ENCODE measurements at places on chromosomes 12 and 14. TPM values are rescaled to one million over a fixed set of nuclear protein-coding genes. Genes with fewer than 3 reads are reported as not detected.

DNA sequence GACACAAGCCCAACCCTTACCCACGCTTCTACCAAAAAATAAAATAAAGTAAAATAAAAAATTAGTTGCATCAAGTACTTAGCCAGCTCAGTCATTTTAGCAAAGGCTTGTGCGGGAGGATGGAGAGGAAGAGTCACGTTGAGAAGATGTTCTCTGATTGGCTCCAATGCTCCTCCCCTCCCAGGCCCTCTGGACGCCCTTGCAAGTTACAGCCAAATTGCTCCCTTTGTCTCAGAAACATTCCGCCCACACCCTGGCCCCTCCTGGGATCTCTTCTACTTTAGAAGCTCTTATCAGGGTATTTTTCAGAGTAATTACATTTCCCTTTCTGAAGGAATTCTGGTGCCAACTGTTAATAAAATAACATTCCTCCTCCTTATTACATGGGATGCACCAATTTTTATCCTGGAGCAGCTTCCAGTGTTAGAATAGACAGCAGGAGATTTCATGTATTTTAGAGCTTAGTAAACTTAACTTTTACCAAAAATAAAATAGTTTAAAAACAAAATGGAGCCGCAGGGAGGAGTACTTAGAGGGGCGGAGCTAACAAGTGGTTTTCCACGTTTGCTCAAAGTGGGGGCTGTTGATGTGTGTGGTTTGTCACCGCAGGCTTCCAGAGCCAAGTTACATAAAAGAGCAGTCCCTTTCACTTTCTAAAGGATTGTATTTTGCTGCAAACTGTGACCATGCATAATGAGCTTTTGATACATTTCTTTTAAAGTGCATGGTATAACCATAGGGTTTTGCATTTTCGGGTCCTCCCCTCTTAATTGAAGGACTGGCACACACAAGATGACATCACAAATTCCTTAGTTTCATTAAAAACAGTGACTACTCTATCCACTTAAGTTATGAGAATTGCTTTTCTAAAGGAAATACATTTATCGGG is 71.7 kb upstream of the RAP1B start:
- peak; percentile 89 for DNase-seq

GRCh38 chr12:15796493-15797141 is 7.4 kb upstream of the EPS8 start:
- no peak for DNase-seq

GRCh38 chr12:16189849-16190248 is 87.6 kb downstream of the SLC15A5 start:
- no peak for DNase-seq

DNA sequence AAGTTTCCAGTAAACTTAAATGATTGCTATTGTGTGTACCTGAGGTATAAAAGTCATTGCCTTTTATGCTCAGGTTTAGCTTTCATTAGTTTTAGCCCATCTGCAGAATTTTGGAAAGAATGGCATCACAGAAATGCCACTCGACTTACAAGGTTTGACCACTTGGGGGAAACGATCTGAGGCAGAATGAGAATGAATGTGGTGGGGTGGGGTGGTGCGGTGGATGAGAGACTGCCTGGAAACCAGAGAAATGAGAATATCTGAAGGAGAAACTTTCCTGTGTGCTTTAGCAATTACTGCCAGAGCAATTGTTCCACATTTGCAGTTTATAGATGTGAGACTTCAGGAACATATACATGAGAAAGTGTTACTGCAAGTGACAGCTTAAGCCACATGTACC is 225.4 kb upstream of the PDE3A start:
- no peak for DNase-seq

DNA sequence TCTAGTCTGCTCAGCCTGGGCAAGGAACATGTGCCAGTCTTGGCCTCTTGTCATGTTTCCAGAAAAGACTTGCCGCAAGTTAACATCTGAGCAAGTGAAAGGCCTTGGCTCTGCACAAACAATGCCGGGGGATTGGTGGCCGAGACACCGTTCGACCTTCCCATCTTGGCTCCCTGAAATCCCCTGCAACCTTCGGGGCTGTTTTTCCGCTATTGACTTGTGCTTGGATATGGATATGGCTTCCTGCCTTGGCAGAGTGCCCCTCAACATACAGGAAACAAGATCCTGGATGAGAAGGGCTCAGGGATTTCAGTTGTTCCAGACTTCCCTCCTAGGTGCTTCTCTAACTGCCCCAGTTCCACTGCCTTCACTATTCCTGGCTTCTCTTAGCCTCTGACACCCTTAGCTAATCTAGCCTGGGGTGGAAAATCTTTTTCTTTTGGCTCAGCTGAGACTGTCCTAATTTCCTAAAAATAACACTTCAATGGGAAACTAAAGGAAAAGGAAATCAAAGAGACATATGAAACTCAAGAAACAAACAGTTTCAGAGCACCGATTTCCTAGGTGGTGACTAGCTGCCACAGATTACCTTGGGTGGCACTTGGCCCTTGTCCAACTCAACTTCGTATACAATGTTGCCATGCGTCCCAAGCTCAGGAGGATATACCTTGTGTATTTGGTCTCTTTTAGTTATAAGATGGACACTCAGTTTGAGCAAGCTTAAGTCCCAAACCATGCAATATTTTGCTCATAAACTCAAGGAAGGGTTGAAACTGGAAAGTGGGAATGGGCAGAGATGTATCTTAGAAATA is 33.9 kb downstream of the RDH12 start:
- no peak for DNase-seq

DNA sequence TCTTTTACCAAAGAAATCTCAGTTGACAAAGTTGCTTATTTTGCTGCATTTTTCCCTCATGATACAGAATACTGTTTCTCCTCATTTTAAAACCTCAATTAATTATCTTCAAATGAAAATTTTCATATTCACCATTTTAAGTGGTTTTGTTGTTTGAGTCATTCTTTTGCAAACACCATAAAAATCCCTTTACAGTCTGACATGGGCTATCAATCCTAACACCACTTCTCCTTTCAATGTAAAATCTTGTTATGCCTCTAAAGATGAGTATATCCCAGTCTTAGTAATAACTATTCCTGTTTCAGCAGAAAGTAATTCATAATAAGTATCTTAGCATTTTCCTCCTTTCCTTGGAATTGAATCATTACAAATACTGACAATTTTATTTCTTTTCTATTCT is 192.2 kb downstream of the SYT1 start:
- no peak for DNase-seq

GRCh38 chr12:119693511-119693910 is 25.6 kb downstream of the PRKAB1 start:
- no peak for DNase-seq

- DNase-seq, result no peak
Measured at GRCh38 chr12:62700091-62700880, 233.7 kb downstream of the MON2 start.

DNA sequence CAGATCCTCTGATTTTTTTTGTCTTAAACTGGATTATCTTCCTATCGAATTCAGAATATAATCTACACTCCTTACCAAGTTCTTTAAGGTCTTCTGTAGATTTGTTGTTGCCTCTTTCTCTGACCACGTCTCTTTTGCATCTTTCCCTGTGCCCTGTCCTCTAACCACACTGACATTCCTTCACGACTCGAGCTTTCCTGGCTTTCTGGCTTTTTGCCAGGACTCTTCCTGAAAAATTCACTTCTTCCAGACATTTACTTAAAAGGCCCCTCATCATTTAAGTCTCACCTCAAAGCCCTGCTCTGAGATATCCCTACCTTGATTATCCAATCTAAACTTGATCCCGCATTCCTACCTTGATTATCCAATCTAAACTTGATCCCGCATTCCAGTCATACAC is 422.3 kb upstream of the DCN start:
- DNase-seq, result no peak

GRCh38 chr12:105409279-105409678 is 78.8 kb downstream of the C12orf75 start:
- DNase-seq, result no peak

- DNase-seq, result no peak
Measured at GRCh38 chr12:104670439-104671408, 214.0 kb downstream of the CHST11 start.

DNA sequence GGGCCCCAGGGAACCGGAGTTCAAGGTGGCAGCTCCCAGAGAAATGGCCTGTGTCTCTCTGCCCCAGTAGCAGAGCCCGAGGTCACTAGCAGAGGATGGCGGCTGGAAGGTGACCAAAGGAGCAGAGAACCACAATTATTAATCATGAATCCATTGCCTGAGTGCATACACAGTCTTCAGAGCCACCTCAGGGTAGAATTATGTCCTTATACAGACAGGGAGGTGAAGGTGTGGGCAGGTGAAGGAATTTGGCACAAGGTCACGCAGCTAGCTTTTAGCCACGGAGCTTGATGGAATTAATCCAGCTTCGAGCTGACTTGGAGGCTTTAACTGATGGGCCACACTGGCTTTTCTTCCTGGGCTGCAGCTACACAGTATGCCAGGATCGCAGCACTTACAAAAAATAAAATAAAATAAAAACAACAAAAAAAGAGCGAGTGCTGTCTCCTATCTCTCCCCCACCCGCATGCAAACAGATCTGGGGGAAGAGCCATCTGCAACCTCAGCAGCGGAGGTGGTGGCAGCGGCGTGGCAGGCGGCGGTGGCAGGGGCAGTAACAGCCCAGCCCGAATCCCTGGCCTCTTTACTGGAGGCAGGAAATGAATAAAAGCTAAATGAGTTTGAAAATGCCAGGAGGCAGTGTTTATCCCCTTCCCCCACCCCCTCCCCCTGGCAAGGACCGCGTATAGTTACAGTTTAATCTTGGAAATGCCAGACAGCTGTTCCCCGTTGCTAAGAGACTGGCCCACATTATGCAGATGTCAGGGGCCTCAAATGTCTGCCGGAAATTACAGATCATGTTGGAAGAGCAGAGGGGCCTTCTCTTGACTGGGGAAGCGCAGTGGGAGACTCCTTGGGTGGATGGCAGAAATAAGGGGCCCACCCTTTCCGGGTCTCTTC is 93.5 kb downstream of the LRRC74A start:
- DNase-seq, result no peak

GRCh38 chr14:97164021-97164420 is 366.8 kb downstream of the VRK1 start:
- peak; percentile 17 for DNase-seq

GRCh38 chr12:104285740-104286515 is 17.6 kb upstream of the EID3 start:
- DNase-seq, result no peak

GRCh38 chr12:38984388-38984787 is 79.0 kb upstream of the CPNE8 start:
- DNase-seq, result no peak

DNA sequence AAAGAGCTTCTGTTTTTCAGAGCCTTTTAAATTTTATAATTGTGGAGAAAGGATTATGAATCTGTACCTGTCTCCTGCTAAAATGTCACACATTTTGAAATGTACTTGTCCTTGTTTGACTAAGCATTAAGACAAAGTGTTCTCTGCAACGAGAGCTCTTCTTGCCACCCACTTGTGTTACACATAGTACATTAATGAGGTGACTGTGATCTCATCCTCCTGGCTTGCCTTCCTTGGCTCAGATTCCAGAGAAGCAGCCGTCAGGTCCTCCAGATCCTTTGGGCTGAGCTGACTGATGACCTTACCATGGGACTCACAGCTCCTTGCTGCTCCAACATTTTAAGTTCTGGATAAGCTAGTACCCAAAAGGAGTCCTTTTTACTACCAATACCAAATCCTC is 81.4 kb downstream of the BBS10 start:
- no peak for DNase-seq

GRCh38 chr14:23376482-23377197 is at the start of gene CMTM5:
Gene CMTM5, plus strand, starts transcription at chr14:23377046. Its CDS starts 206 bp downstream, at chr14:23377252.
- peak; percentile 81 for DNase-seq

DNA sequence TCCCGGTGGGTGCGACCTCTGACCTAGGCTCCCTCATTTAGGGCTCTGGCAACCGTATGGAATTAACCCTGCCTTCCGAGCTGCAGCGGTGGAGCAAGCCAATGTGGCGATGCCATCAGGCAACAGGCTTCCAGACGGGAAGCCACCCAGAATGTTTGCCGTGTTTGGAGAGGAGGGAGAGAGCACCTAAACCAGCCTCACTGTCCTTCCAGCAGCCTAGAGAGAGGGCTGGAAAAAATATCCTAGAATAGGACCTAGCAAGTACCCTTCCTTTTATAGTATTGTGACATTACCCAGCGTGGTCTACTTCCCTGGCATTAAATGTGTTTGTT is 287 bp upstream of the SLC2A13 start:
- no peak for DNase-seq

DNA sequence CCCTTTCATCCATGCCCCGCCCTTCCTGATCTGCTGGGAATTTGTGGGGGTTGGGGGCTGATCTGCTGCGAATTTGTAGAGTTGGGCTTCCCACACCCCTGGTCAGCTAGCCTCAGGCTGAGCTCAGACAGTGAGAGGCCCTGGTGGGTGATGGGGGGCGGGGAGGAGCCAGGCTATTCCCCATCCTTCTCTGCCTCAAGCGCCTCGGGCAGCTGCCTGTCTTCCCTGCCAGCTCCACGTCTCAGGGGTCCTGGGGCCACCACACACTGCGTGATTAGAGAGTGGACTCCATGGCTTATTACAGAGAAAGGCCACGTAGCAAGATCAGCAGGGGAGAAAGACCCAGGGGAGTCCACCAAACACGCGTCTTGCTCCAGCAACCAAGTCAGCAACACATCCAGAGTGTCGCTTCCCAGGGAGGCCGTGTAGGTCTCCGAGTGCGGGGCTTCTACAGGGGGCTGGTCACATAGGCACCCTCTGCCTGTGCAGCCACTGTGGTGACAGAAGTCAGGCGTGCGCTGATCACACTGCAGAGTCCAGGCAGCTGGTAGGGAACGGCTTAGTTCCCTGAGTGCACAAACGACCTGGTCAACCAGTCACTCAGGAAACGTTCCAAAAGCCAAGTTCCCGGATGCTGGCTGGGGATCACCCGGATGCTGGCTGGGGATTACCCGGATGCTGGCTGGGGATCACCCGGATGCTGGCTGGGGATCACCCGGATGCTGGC is 254.4 kb upstream of the SFSWAP start:
- no peak for DNase-seq

GRCh38 chr12:23534196-23534595 is 415.3 kb downstream of the SOX5 start:
- DNase-seq, result no peak

DNA sequence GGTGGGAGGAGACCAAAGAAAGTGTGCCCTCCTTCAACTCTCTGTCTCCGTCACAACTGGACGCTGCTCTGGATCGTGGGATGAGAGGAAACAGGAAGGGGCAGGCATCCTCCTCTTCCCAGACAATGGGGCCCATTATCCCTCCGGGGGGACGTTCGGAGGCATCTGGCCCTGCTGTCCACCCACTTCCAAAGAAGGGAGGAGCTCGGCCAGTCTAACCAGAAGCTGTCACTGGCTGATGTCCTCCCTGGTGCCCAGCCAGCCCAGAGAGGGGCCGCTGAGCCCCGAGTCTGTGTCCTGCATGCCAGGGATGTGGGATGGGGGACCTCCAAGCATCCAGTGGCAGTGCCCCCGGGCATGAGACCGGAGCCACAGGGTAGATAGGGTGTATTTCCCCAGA is 39.8 kb upstream of the MEG3 start:
- DNase-seq, result peak; percentile 28

GRCh38 chr12:22879203-22879602 is 254.2 kb downstream of the ETNK1 start:
- no peak for DNase-seq

RFLNA gene
- 0.97 TPM for total RNA-seq

HSP90B1 gene
- total RNA-seq, result 673 TPM

COCH gene
- 1.2 TPM for total RNA-seq

SAMD15 gene
- 0.62 TPM for total RNA-seq

TOMM20L gene
- not detected for total RNA-seq

NPAS3 gene
- total RNA-seq, result 2.6 TPM

INHBC gene
- total RNA-seq, result not detected

LRRK2 gene
- total RNA-seq, result 24.4 TPM
